ENCODE measurements at places on chromosomes 1 and 21.
A peak's percentile ranks its signal among the peaks of the same experiment; 100 is the strongest.

- no peak for DNase-seq
These were observed 44.7 kb downstream of the SKI start for GRCh38 chr1:2272686-2273400.

- no peak for DNase-seq
These were observed 107.0 kb downstream of the KIF26B start for GRCh38 chr1:245261786-245262185.

- DNase-seq: no peak
These were observed 146.3 kb upstream of the DNAH14 start for GRCh38 chr1:224783006-224783651.

GRCh38 chr1:214102907-214103306 lies 115.1 kb downstream of the PROX1 start:
- DNase-seq: no peak

DNA sequence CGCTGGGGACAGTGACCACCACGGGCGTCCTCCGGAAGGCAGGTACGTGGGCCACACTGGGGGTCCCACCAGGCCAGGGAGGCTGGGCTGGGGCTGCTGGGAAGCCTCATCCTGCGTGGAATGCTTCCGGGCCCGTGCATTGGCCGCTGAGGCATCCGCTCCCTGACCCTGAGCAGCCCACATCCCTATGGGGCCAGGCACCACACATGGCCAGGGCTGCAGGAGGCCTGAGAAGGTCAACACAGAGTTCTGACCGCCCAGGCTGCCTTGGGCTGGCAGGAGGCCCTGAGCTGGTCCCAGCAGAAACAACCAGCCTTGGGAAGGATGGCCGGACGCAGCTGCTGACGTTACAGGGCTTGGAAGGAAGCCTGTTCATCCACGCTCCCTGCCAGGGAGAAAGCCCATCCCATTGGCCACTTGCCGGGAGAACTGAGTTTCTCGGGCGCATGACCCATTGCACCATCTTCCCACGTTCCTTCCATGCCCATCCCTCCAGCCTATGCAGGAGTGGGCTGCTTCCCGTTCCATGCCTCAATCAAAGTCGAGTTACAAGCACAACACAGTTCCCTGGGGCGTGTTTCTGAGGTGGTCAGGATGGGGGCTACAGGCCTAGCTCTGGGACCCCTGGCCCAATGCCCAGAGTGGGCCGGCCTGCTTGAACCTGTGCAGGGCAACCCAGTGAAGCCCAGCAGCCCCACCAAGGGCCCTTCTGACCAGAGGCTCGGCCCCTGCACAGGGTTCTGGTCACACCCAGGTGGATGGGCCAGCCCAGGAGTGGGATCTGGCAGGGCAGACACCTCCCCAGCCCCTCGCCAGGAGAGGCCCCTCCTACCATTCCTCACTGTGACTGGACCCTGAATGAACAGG lies 31.7 kb downstream of the TRIM11 start:
- DNase-seq: no peak

GRCh38 chr1:37239225-37239740 lies 205.0 kb upstream of the GRIK3 start:
- DNase-seq: no peak

DNA sequence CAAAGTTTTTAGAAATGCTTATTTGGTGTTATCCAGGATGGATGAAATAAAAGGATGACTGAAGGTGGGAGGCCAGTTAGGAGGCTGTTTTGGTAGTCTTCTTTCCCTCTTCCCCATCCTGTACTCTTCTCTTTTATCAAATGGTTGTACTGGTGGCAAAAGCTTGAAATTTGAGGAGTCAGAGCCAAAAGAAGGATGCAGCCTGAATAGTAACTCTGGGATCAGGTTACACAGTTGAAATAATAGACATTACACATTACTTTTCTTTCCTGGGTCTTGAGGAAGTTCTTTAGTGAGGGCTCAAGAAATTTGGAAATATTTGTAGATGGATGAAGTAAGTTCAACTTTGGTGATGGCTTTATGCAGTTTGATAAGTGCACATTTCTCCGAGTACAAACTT lies 108.6 kb downstream of the GPR52 start:
- DNase-seq: no peak

DNA sequence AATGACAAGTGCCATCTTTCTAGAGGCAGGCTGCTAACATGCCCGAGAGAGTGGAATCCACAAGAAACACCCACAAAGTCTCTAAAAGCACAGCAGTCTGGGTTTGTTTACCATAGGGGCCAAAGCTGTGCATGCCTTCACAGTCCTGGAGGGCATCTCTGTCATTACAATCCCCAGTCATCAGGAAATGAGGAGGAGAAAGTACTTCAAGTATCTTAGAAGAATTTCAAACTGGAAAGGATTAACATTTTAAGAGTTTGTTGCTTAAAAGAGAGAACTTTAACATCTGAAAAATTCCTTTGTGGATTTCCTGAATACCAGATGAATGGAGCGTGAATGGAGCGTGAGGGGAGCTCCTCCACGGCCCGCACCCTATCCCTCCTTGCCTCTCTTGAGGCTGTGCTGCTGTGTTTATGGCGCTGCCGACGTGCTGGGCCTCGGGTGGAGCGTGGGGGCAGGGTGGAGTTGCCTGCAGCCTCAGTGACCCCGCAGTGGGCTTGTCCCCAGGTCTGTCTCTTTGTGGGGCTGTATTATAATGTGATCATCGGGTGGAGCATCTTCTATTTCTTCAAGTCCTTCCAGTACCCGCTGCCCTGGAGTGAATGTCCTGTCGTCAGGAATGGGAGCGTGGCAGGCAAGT lies 23.3 kb downstream of the SLC6A17 start:
- no peak for DNase-seq

DNA sequence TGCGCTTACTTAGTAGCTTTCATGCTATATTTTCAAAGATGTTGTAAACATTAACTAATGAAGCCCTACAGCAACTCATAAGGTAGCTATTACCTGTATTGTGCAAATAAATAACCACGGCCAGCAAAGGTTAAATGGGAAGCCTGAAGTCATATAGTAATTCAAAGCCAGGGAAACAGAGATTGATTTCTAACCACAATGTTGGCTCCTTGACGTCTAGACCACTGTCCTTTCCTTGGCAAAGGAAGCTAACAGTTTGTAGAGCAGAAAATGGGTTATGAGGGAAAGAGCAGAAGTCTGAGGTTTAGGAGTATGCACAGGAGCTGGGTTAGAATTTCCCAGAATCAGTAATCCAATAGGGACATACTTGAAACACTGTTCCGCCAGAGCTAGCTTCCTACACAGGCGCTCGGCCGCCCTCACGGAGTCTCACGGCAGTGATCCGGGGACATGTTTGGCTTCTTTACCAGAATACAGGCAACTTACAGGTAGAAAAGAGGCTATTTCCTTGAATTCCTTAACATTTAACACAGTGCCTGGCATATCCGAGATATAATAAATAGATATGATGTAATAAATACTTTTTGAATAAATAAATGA lies 298.8 kb upstream of the LYPLAL1 start:
- no peak for DNase-seq

DNA sequence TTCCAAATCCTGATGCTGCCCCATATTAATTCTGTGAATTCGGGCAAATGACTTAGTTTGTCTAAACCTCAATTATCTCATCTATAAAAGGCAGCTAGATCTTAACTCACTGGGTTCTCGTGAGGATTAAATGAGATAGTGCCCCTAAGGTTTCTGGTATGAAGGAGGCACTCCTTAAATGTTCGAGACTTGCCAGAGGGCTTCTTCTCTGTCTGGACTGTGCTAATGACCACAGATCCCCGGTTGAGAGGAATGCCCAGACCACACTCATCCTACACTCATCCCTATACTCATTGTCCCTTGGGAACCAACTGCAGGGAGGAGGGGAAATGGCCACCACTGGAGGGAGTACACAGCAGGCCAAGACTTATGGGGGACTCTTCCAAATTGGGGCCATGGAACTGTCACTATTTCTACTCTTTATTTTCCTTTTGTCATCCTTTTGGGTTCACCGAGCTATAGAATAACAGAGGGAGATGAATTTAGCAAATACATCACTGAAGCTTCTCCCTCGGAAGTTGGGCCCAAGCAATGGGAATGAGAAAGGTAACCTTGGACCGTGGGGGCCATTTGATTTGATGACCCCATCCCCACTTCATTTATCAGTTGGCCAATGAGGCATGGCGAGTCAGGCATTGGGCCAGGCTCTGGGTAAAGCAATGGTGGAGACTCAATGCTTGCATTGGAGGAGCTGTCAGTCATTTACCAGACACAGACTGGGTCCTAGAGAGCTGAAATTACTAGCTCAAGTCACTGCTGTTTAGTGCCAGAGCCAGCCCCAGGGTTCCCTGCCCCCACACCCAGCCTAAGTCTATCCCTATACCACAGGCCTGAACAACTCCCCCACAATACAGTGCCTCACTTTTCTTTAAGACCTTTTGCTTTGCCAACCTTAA lies 5.1 kb downstream of the ATF3 start:
- no peak for DNase-seq

- no peak for DNase-seq
These were observed 159.3 kb upstream of the SGIP1 start for GRCh38 chr1:66374561-66375111.

- DNase-seq: peak; percentile 47
These were observed 26.1 kb downstream of the GPR3 start for GRCh38 chr1:27418326-27419185.

DNA sequence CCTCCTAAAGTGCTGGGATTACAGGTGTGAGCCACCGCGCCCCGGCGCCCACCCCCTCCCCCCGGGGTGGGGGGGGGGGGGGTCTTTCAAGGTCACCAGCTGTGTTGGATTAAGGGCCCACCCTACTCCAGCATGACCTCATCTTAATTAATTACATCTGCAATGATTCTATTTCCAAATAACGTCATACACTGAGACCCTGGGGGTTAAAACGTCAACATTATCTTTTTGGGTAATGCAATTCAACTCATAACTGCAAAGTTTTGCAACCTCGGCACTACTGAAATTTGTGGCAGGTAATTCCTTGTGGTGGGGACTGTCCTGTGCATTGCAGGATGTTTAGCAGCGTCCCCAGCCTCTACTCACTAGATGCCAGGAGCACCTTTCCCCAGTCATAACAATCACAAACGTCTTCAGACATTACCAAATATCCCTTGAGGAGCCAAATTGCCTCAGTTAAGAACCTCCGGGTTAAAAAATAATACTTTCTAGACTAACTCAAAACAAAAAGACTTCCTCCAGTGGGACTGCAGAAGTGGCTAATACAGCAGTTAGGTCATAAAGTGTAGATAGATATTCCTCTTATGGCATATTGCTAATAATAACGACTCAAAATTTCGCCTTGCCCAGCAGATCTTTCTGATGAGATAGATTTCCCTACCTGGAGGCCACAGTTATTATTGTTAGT lies 233.0 kb upstream of the KAZN start:
- DNase-seq: no peak

- DNase-seq: no peak
These were observed 550 bp downstream of the TMPRSS3 start for GRCh38 chr21:42395302-42395701.

DNA sequence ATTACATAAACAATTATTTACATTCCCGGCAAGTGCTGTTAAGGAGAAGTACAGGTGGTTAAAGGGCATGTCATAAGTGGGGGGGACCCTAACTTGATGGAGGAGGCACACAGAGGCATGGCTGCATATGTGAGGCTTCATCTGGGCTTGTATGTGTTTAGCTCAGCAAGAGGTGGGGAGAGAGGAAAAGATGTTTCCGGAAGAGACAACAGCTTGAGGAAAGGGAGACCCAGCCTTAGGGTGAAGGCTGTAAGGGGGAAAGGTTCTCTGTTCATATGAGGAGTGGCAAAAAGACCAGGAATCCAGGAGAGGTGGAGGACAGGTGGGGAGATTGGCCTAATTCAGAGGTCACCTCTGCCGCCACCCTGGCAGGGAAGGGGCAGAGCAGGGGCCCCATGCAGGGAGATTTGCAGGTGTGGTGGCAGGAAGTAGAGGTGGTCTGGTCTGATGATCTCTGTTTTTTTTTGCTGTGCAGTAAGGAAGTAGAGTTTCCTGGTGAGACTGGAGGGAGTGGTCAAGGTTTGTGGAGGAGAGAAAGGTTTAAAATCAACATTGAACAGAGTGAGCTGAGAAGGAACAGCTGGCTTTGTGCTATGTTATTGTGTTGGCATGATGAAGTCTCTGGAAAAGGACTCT lies 9.0 kb downstream of the TRAF5 start:
- no peak for DNase-seq

- DNase-seq: no peak
These were observed 35.1 kb downstream of the TNFSF18 start for GRCh38 chr1:173015629-173016028.

DNA sequence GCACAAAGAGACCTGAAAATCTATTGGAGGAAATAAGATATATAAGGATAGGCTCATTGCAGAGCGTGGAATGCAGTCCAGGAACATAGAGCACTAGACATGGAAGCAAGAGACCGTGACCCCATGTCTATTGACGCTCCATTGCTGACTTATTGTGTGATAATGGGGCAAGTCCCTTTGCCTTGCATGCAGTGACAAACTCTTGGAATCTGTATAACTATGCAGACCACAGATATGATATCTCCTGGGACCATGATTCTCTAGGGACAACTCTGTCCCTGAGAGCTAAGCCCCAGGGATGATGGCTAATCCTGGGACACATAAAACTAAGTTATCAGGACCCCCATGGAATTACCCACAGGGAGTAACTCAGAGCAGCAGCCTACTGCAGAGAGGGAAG lies 73.1 kb upstream of the PRDX6 start:
- no peak for DNase-seq

DNA sequence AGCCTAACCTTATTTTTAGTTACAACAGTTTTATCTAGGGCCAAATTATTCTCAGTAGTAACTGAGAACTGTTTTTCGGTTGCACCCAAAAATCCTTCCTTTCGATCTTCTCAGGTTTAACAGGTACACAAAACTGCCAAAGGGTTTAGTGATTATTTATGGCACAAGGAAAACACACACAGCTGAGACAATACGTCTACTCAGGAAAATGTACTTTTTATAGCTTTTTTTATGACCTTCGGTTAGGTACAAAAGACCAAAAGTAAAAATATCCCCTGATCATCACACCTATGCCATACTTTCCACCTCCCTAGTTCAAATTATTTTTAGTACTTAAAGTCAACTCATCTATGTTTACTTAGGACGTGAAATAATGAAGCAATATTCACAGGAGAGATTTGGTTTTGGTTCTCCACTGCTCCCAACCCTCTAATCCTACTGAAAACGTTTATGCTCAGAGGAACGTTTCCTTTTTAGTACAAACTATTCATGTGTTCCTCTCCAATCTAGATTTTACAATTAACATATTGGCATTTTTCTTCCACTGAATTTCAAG lies 48.7 kb downstream of the TTLL7 start:
- no peak for DNase-seq

- DNase-seq: no peak
These were observed 53.4 kb downstream of the TMPRSS15 start for GRCh38 chr21:18350216-18350615.

DNA sequence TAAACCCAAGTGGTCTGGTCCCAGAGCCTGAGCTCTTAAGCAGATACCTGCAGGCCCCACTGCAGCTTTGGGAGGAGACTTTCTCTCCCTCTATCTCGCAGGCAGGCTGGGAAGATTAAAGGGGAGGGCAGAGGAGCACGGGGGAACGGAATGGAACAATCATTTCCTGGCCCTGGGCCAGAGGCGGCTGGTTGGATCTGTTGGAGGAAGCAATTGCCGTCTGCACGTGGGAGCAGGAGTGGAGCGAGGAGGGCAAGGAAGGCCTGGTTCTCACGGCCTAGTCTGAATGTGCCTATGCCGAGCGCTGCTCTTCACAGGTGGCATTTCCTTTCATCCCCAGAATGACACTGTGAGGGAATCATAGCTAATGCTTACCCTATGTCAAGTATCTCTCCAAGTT lies 23.7 kb downstream of the NKAIN1 start:
- DNase-seq: peak; percentile 70

GRCh38 chr1:32539584-32540571 lies 651 bp downstream of the ZBTB8A start:
- no peak for DNase-seq

Data from renal cortex interstitium (tissue), 15 donors.